ENCODE measurements at places on chromosomes 5 and 9. TPM values are rescaled to one million over a fixed set of nuclear protein-coding genes. Genes with fewer than 3 reads are reported as not detected.

DNA sequence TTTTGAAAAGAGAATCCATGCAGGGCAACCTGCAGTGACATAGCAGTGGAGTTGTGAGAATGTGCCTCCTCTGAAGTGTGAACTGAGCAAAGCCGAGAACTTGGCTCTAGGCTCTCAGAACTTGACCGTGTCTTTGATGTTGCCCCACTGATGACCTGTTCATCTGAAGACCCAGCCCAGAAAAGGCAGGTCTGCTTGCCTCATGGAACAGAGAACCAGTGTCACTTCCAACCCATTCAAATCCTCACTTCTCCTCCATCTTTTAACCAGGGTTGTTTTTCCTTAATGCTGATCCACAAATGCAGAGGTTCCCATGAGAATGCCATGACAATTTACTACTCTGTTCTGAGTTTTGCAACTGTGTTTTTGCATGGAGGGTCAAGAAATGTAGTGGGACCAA is 155.4 kb downstream of the MED10 start:
- DNase-seq: no peak

DNA sequence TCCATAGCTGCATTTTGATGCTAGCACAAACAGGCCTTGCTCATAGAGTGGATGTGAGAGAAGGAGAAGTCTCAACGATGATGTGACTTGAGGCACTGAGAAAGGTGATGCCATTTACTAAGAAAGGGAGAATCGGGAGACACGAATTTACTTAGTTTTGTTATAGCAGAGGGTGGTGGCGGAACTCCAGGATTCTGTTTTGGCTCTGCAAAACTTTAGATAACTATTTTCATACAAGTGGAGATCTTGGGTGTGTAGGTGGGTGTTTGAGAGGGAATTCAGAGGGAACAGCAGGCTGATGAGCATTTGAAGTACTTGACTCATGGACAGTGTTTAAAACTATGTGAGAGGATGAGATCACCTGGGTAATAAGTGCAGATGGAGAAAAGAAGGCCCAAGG is 43.2 kb downstream of the CACNA1B start:
- DNase-seq: no peak

DNA sequence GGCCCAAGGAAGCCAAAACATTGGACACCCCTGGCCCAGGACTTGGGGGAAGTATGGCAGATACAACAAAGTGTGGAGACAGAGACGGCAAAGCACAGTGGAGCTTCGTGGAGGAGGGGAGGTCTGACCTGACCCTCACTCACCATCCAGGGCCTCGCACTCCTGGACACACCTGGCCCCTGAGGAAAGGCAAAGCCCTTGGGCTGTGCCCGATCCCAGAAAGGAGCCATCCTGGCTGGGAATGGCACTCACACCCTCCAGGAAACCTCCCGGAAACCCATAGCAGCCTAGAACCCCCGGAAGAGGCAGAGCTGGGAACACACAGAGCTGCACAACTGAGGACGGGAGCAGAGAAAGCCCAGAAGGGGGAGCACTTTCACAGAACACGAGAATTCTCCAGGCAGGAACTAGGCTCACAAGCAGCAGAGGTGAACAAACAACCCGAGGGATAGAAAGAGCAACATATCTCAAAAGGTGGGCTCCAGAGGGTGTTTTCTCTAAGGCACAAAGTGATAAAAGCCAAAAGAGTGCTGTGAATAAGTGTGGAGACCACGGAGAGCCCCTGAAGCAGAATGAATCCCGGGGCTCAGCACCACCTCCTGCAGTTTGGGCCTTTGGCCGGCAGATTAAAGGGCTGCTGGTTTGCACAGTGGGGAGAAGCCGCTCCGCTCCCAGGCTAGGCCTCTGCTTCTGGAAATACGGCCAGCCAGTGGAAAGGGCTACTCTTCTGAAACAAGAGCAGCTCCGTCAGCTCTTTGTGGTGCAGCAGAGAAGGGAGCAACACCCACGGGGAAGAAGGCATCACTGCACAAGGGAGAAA is 108.2 kb downstream of the UBE2R2 start:
- DNase-seq: peak; percentile 36

Gene GPR151
- not detected for total RNA-seq

Gene BRD9
- total RNA-seq: 42.9 TPM

DNA sequence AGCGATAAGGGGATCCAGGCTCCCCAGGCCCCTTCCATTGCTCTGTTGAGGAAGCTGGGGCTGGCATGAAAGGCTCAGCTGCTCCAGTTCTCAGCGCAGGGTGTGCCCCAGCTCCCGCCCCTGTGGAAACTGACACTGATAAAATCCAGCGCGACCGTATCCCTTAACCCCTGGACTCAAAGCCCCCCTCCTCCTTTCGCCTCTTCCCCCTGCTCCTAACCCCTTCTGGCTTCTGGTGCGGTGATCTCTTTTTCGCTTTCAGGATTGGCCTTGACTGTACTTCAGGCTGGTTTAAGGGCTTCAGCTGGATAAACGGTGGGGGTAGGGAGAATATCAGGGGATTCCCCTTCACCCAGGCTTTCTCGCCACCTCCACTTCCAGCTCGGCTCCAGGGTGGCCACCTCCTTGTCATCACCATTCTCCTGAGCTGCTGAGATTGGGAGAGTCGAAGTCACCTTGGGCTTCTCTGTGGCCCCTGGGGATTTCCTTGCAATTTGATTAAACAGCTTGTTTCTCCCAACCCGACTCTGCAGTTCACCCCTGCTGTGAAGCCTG is 843 bp downstream of the BSPRY start:
- DNase-seq: no peak

- peak; percentile 15 for DNase-seq
Measured at GRCh38 chr9:114378883-114379282, 8.9 kb downstream of the AKNA start.

DNA sequence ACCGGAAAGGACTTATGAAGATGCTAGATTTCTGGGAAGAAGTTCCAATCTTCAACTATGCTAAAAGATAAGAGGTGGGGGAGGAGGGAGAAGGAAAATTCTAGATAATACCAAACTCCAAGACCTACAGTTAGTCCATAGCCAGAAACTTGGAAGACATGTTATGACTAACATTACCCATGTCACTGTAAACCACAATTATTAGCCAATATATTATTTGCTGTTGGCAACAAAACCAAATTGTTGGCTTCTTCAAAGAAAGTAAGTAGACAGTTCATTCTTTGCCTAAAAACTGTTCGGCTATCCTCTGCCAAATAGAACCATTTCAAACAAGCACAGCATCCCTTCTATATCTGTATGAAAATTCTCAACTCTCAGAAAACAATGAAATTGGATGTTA is 25.1 kb downstream of the PRLR start:
- no peak for DNase-seq

- no peak for DNase-seq
Measured at GRCh38 chr5:144313147-144313726, 142.6 kb downstream of the KCTD16 start.

GRCh38 chr9:77016121-77016525 is 3.3 kb upstream of the FOXB2 start:
- no peak for DNase-seq

Gene AQP3
- total RNA-seq: 8.4 TPM

GRCh38 chr9:106287091-106287631 is 575.8 kb upstream of the ZNF462 start:
- no peak for DNase-seq

Gene PLCXD3
- total RNA-seq: 0.84 TPM

GRCh38 chr5:160260881-160261815 is 31.8 kb downstream of the FABP6 start:
- DNase-seq: peak; percentile 78

DNA sequence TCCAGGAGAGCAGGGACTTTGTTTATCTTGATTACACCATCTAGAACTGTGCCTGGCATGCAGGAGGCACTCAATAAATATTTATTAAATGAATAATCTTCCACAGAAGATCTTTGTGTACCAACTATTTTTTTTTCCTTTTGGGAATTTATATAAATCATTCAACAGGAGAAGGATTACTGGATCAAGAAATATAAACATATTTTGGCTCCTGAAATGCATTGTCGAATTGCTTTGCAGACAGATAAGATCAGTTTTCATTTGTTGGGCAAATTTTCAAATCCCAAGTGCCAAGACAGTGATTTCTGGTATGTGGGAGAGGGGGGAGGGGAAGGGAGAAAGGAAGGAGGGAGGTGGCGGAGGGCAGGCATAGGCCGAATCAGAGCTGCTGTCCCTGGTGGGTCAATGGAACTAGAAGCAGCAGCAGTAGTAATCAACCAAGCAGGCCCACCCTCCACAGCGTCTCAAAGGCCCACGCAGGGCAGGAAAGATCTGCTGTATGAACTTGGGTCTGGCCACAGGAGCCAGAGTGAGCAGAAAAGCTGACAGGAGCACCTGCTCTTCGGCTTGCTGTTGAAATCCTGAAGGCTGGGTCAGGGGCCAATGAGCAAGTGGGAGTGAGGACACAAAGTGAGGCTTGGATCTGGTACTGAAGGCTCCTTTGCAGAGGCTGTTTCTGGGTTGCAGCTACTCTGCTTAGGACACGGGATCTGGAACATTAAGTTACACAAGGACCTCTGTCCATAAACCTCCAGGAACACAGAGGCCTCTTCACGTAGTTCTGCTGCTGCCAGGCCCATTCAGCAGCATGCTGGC is 15.8 kb upstream of the TRAF1 start:
- no peak for DNase-seq

- no peak for DNase-seq
Measured at GRCh38 chr9:133945977-133946753, 46.0 kb downstream of the VAV2 start.

GRCh38 chr5:74067748-74068541 is 441.9 kb downstream of the ARHGEF28 start:
- no peak for DNase-seq

- DNase-seq: no peak
Measured at GRCh38 chr5:179783128-179783527, 10.7 kb upstream of the LTC4S start.

DNA sequence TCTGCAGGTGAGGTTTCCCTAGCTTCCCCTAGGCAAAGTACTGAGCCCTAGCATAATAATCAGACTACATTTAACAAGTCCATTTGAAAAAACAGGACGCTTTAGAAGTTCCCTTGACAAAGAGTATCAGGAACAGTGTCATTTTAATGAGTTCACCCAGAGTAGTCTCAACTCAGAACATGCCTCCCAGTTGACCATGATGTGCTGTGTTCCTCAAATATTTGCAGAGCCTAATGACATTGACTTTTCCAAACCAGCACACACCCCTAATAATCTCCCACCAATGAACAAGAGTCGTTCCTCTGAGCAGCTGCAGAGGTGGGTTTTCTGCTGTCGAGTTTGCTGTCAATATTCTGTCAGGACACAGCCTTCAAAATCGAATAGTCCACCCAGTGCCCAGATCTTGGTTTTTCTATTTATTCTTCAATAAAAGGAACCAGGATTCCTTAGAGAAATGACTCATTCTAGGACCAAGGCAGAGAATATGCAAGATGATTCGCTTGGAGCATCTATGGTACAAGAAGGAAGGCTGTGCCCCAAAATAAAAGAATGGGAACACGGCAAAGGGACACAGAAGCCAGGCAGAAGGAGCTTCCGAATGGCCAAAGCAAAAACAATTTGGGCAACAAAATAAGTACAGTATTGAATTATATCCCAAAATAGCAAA is 57.6 kb downstream of the OTULIN start:
- no peak for DNase-seq

Gene ORM2
- not detected for total RNA-seq

GRCh38 chr9:105459336-105459735 is 11.5 kb downstream of the FSD1L start:
- DNase-seq: no peak

DNA sequence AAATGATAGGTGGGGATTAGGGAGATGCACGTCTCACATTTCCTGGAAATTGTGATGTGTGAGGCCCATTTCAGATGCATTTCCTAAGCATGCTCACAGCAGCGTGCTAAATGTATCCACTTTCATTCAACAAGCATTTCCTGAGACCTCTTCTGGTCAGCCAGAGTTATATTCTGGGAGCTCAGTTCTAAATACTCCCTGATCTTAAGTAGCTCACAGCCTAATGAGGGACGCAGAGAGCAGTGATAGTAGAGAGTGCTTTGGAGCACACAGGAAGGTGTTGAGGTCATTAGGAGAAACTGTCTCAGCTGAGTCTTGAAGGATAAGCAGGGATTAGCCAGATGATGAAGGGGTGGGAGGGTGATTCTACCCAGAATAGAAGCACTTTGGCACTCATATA is 46.2 kb upstream of the FSD1L start:
- DNase-seq: no peak

Gene SLC6A19
- 5.8 TPM for total RNA-seq

DNA sequence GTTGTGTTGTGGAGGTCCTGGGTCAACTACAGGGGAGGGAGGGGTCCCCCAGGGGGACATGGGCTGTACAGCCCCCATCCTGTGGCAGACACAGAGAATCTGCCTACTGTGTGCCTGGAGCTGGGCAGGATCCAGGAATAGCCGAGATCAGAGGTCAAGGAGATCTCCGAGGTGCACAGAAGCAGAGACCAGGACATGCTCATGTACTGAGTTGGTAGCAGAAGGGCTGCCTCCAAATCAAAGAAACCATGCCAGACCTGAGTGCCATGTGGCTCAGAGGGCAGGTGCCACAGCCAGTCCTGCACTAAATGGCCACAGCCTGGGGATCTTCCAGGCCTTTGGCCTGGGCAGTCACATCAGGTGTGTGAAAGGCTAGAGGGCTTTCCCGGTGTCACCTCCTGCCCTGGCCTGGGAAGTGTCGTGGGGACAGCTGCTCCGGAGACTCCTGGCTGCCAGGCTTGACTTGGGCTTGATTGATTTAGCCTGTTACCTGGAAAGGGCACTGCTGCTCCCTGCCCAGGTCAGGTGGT is 27.8 kb downstream of the GSN start:
- DNase-seq: no peak

Gene PCDHB7
- 0.34 TPM for total RNA-seq

Gene ZNF354B
- 10.4 TPM for total RNA-seq

GRCh38 chr5:4113426-4113825 is 517.8 kb downstream of the IRX1 start:
- DNase-seq: no peak

DNA sequence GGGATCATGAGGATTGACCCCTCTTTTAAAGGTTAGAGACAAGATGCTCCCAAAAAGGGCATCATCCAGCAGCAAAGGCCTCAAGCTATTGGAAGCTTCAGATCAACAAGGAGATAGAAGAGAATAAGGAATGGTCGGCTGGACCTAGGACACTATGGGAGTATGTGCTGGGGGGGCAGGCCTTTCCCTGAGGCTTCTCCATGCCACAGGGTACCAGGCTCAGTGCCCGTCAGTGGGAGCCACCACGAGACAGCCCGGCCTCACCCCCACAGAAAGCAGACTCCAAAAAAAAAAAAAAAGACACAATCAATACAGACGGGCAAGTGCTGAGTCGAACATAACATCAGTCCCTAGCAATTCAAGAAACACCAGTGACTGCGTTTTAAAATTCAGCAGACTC is 117.4 kb downstream of the KLHL3 start:
- no peak for DNase-seq

Gene MARVELD2
- total RNA-seq: 56.0 TPM

- no peak for DNase-seq
Measured at GRCh38 chr5:15510831-15511230, 10.9 kb downstream of the FBXL7 start.

Gene GRXCR2
- not detected for total RNA-seq

GRCh38 chr5:146796911-146797310 is 81.6 kb downstream of the PPP2R2B start:
- DNase-seq: no peak

GRCh38 chr5:34475249-34475966 is 180.7 kb upstream of the RAI14 start:
- DNase-seq: no peak

- DNase-seq: no peak
Measured at GRCh38 chr5:156498226-156498980, 171.4 kb downstream of the SGCD start.
